ENCODE measurements at places on chromosomes 7 and 10. TPM values are rescaled to one million over a fixed set of nuclear protein-coding genes. Genes with fewer than 3 reads are reported as not detected.

The ACHE gene
- total RNA-seq = 0.34 TPM

The NPC1L1 gene
- not detected for total RNA-seq

The ARHGAP22 gene
- 0.82 TPM for total RNA-seq

The MYO3A gene
- 1.1 TPM for total RNA-seq

The MPP7 gene
- 8.3 TPM for total RNA-seq

The TFPI2 gene
- total RNA-seq = 1.4 TPM

Measured in activated B cell treated with CpG ODN at 0.5 μM for 24 hours (primary cell).